Activated T-cell treated with anti-CD3 and anti-CD28 coated beads, Interleukin-2, amount 50 U/mL, for 72 hours (primary cell): ENCODE measurements at places on chromosomes 13 and 19. TPM values are rescaled to one million over a fixed set of nuclear protein-coding genes. Genes with fewer than 3 reads are reported as not detected.

GRCh38 chr13:103277959-103278694 is 211.9 kb upstream of the SLC10A2 start:
- no peaks in the 10 kb centered on the region for H3K36me3 ChIP-seq
- DNase-seq, result no peak
- peaks cover 4% of the 10 kb centered on the region for H3K27me3 ChIP-seq
- H3K4me3 ChIP-seq, result no peak overlapping the region
- no peaks in the 10 kb centered on the region for H3K4me1 ChIP-seq

DNA sequence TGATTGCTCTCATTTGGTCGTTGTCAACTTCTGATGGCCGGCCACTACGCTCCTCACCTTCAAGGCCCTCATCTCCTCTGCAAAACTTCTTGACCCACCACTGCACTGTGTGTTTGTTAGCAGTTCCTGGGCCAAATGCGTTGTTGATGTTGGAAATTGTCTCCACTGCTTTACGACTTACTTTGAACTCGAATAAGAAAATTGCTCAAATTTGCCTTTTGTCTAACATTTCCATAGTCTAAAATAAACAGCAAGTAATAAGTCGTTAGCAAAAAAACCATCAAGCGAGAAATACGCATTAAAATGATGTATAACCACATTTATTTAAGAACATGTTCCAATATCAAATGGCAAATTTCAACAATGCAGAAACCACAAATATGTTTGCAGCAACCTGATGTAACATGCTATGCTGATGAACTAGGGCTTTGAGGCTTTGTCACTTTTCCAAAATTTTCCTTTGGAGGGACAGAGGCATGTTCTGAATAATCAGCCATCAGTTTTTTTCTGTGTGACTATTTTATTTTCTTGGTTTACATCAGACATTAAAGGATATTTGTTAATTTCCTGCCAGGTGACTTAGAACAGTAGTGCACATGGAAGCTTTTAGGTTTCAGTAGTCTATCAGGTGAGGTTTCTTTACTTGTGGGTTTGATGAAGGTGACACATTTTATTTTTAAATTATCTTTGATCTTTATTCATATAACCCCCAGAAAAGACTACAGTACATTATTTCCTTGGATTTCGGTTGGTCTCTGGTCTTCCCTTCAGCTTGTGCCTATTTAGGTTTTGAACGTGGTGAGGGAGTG is 74.7 kb upstream of the TEX29 start:
- H3K27me3 ChIP-seq, result no peaks in the 10 kb centered on the region
- peaks cover 6% of the 10 kb centered on the region for H3K4me1 ChIP-seq
- DNase-seq, result no peak

DNA sequence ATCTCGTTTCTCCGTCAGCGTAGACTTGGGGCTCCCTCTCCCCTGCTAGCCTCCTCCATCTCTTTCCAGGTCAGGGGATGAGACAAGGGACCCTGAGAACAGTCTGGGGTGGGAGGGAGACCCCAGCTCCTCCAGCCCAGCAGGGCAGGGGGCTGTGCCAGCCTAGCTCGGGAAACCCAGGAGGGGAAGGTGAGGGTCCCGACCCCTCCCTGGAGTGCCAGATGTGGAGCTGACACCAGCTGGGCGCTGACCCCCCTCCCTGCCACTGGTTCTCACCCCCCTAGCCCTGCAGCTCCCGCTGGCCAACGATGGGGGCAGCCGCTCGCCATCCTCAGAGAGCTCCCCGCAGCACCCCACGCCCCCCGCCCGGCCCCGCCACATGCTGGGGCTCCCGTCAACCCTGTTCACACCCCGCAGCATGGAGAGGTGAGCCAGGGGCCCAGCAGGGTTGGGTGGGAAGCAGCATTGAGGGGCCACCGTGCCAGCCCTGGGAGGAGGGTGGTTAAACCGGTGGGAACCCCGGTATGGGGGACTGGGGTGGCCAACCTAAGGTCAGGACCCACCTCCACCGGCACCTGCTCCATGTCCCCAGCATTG is 5.1 kb upstream of the TGFBR3L start:
- H3K27ac ChIP-seq, result no peak overlapping the region
- peaks cover 25% of the 10 kb centered on the region for H3K4me1 ChIP-seq
- H3K36me3 ChIP-seq, result peaks cover 12% of the 10 kb centered on the region
- no peak overlapping the region for H3K4me3 ChIP-seq
- H3K27me3 ChIP-seq, result no peaks in the 10 kb centered on the region

DNA sequence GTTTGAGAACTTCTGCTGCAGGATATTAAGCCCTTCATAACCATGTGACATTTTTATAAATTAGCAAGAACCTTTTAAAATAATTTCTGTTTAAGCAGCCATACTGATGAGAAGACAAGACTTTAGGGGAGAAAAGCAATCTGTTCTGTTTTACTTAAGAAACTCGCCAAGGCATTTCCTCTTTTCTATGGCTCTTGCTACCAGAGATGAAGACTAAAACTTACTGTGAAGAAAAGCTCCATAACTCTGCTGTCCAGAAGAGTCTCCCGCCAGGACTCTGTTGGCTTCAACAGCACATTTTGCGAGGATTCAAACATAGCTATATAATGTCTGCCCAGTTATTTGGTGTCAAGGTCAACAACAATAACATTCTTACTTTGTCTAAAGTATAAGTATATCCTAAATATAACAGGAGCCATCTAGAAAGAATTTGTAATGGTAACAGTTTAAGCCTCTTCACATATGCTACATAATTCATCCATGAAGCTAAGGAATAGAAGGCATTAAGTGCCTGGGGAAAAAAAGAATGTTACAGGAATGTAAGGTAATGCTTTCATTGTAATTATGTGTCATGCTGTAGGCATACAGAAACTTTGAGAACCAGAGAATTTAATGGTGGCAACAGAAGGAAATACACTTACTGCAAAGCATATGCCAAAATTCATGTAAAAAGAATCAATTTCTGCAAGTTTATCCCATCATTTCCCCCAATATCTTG is 53.2 kb upstream of the EEF1AKMT1 start:
- peaks cover 9% of the 10 kb centered on the region for H3K4me1 ChIP-seq
- DNase-seq, result no peak
- H3K27ac ChIP-seq, result no peak overlapping the region
- no peaks in the 10 kb centered on the region for H3K27me3 ChIP-seq

DNA sequence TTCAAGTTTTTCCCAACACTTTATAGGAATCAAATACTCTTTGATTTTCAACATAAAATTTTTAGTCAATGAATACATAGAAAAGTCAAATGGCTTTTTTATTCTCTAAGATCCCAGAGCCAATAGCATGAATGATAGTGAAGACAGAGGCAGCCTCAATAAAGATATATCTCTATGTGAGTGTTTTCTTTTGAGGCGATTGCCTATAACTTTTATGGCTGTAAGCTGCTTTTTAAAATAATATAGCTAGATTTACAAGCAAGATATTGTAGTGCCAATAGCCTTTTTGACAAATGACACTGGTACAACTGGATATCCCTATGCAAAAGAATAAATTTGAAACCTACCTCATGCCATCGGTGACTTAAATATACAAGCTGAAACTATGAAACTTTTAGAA is 1705.2 kb upstream of the PCDH20 start:
- DNase-seq, result no peak
- H3K4me3 ChIP-seq, result no peak overlapping the region
- no peaks in the 10 kb centered on the region for H3K36me3 ChIP-seq
- H3K27ac ChIP-seq, result no peak overlapping the region
- no peaks in the 10 kb centered on the region for H3K4me1 ChIP-seq

- H3K4me1 ChIP-seq, result peaks cover 14% of the 10 kb centered on the region
- no peak for DNase-seq
- no peak overlapping the region for H3K4me3 ChIP-seq
Measured at GRCh38 chr13:111393221-111393790, 72.9 kb downstream of the TEX29 start.

DNA sequence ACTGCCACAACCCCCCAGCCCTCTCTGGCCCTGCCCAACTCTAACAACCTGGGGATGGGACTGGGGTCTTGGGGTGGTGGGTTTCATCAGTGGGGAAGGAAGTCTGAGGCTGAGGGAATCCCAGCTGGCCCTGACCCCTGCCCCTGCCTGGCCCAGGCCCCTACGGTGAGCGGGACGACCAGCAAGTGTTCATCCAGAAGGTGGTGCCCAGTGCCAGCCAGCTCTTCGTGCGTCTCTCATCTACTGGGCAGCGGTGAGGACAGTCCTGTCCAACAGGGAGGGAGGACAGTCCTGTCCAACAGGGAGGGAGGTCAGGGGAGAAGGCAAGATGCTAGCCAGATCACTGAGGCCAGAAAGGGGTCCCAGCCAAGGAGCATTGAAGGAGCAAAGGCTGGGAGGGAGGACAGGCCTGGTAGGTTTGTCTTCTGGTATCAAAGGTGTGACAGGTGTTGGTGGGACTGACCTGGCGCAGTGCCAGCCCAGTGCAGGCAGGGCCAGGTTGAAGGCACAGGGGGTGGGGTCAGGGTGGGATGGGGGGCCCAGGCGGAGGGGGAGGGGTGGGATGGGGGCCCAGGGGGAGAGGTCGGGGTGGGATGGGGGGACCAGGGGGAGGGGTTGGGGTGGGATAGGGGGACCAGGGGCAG is 12.1 kb upstream of the LTBP4 start:
- peaks cover 8% of the 10 kb centered on the region for H3K36me3 ChIP-seq
- H3K27ac ChIP-seq, result no peak overlapping the region
- H3K27me3 ChIP-seq, result no peaks in the 10 kb centered on the region
- no peak overlapping the region for H3K4me3 ChIP-seq

GRCh38 chr13:24184265-24184841 is 23.8 kb downstream of the SPATA13 start:
- H3K4me3 ChIP-seq, result no peak overlapping the region
- DNase-seq, result no peak
- no peak overlapping the region for H3K27ac ChIP-seq
- H3K27me3 ChIP-seq, result no peaks in the 10 kb centered on the region
- H3K36me3 ChIP-seq, result peaks cover 4% of the 10 kb centered on the region

DNA sequence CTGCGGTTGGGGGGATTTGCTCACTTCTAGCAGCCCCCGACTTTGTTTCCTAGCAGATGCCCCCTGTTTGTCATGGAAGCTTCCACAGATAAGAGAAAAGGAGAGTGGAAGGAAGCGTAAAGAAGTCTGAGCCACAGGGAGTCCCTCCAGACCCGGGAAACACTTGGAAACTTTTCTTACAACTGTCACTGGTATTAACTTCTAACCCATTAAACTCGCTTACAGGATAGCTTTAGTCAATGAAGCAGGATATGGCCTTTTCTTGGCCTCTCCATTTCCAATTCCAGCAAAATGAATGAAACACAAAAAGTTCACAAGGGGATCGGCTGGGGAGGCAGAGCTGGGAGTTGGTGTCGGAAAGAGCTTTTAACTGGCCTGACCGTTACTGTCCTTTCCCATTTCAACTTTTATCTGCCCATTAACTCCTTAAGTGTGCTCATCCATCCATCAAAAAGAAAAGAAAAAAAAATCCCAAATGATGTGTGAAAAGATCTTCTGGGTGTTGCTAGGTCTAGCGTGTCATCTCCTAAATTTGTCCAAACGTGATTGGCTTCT is 231.9 kb upstream of the ARGLU1 start:
- no peak for DNase-seq
- no peak overlapping the region for H3K4me3 ChIP-seq
- no peak overlapping the region for H3K27ac ChIP-seq
- H3K36me3 ChIP-seq, result no peaks in the 10 kb centered on the region

- no peak for DNase-seq
- H3K4me3 ChIP-seq, result no peak overlapping the region
- H3K27ac ChIP-seq, result no peak overlapping the region
- no peaks in the 10 kb centered on the region for H3K4me1 ChIP-seq
- H3K36me3 ChIP-seq, result no peaks in the 10 kb centered on the region
Measured at GRCh38 chr13:104382951-104383350, 1316.7 kb upstream of the SLC10A2 start.

DNA sequence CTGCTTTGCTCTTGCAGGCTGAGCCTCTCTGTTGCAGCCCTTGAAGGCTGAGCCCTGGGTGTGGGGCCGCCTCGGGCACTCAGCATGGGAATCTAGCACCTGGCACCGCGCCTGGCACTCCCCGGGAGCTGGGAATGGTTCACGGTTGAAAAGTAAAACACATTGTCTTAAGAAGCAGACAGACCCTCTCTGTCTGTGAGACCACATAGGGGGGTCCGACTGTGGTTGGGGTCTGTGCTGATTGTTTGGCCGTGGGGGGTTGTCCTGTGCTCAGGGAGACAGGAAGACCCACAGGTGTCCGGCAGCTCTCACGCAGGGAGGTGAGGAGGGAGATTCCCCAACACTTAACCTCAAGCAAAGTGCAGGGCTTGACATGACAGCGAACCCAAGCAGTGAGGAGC is 64.8 kb downstream of the SOX1 start:
- no peaks in the 10 kb centered on the region for H3K4me1 ChIP-seq
- H3K4me3 ChIP-seq, result no peak overlapping the region
- H3K27ac ChIP-seq, result no peak overlapping the region

- no peaks in the 10 kb centered on the region for H3K27me3 ChIP-seq
- no peaks in the 10 kb centered on the region for H3K4me1 ChIP-seq
- no peak overlapping the region for H3K27ac ChIP-seq
- no peak for DNase-seq
- peaks cover 1% of the 10 kb centered on the region for H3K36me3 ChIP-seq
Measured at GRCh38 chr13:65488606-65489005, 1741.5 kb downstream of the PCDH9 start.

DNA sequence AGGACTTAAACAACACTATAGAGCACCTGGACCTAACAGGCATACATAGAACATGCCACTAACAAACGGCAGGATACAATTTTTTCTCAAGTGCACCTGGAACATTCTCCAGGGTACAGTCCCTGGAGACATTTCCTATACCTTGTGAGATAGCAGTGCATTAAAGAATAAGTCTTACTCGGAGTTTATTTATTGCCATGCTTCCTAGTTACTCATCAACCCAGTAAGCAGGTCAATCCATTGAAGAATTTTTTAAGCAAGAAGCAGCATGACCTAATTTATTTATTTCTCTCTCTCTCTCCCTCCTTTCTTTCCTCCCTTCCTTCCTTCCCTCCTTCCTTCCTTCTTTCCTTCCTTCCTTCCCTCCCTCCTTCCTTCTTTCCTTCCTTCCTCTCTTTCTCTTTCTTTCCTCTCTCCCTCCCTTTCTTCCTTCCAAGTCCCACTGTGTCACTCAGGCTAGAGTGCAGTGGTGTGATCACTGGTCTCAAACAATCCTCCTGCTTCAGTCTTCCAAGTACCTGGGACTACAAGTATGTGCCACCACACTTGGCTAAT is 6.6 kb upstream of the TFDP1 start:
- H3K4me1 ChIP-seq, result no peaks in the 10 kb centered on the region
- no peak for DNase-seq

Gene CYP2A6
- total RNA-seq, result not detected

Gene KCTD4
- not detected for total RNA-seq

Gene ZNF175
- total RNA-seq, result 13.3 TPM

Gene ZGLP1
- 5.9 TPM for total RNA-seq

Gene PCDH9
- total RNA-seq, result 0.12 TPM

Gene PRSS57
- not detected for total RNA-seq

Gene FFAR2
- total RNA-seq, result not detected
